ENCODE measurements at places on chromosomes 16 and 17. TPM values are rescaled to one million over a fixed set of nuclear protein-coding genes. Genes with fewer than 3 reads are reported as not detected.

DNA sequence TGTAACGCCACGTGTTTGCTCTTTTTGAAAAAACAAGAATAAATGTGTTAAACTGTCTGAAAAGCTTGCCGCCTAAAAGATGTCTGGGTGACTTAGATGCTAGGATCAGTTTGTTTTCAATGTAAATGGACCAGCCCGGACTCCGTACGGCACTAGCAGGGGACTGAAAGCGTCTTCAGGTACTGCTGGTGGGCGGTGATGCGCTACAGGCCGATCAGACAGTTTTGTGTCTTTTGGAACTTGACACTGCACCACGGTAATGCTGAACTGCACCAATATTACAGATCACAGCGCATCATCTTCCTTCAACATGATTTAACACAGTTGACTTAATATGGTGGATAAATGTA, 727 bp upstream of the MBTPS1 start:
- no peak for DNase-seq

Gene ABCA3
- 1.1 TPM for total RNA-seq

DNA sequence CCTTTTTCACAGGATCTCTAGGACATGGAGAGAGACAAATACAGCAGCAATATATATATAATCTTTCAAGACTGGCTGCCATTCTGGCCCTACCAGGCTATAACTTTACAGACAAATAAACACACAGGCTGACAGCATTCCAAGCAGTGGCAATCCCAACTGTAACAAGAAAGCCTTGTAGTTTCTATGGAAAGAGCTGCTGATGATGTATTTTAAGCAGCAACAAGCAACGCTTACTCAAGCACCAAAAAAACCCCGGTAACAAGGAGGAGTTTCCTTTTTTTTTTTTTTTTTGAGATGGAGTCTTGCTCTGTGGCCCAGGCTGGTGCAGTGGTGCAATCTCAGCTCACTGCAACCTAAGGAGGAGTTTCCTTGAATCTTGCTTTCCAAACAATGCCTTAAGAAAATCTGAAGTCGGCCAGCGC, 23.2 kb downstream of the LSM12 start:
- no peak for DNase-seq

DNA sequence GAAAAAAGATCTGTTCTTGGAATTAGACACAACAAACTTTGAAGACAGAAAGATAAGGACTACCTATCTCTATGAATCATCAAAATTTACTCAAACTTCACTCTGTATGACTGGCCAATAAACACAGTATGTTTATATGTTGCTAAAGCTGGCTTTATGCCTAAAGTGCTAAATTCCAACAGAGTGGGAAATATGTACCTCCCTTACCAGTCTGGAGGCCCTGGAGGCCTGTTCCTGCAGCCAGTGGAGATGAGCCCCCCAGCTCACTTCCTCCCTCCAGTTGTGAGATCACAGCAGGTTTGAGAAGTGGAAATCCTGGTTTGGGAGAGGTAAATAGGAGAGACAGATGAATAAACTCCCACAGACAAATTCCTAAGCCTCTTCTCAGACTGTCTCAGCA, 9.0 kb downstream of the ZNF23 start:
- no peak for DNase-seq

DNA sequence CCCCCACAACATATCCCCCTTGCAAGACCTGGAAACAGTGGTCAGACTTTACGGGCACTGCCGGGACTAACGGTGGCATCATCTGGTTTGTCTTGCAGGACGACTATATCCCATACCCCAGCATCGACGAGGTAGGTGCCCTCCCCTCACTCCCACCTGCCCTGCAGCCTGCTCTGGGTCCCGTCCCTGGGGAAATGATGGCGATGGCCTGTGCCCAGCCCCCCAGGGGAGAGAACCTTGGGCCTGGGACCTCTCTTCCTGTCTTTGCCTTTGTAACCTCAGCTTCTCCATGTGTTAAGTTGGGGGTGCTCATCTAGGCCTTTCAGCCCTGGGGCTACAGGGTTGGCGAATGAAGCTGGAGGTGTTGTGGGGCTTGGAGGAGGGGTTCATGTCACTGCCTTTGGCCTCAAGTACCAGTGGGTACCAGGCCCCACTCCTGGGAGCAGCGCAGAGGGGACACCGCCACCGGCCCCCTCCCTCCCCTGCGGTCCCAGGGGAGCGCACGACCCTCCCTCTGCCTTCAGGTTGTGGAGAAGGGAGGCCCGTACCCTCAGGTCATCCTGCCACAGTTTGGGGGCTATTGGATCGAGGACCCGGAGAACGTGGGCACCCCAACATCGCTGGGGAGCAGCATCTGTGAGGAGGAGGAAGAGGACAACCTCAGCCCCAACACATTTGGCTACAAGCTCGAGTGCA, 99.9 kb downstream of the OR1D5 start:
- DNase-seq = no peak

DNA sequence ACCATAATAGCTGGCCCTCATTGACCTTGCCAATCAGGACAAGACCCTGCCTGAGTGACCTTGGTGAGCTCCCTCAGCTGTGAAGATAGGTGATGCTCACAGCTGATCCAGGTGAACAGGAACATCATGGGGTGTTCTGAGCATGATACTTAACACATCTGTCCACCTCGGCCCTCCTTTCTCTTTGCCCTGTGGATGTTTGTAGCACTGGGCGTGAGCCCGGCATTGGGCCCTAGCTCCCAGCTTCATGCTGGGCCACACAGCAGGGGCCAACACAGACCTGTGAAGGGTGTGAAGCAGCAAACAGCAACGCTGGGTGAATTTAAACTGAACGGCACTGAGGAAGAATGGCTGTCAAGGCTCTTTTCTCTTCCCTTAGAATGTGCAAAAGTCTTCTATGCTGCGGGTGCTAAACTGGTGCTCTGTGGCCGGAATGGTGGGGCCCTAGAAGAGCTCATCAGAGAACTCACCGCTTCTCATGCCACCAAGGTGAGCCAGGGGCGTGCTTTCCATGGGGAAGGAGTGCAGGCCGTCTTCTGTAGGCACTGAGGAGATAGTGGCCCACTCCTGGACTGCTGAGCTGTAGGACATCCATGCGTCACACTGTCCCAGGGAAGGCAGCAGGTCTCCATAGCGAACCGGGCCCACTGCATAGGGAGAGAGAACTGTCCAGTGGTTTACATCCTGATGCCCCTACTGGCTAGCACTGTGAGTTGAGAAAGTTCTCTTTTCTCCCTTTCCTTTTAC, 35.9 kb downstream of the TMEM11 start:
- DNase-seq = no peak

Gene EVI2B
- not detected for total RNA-seq

DNA sequence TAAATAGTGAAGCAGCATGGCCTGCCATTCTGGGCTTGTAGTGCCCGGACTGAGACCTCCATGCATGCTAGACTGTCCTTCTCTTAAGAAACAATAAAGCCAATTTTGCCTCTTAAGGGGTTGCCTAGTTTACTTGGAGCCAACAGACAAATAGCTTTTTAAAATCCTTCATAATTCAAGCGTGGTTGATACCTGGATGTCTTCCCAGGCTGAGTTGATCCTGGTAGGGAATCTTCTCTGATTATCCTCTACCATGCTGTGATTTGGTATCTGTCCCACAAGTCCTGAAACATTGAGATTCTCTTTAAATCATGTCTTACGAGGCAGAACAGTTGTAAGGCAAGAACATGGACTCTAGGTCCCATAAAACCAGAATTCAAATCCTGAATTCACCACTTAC, 359.6 kb upstream of the CCL2 start:
- DNase-seq = no peak

GRCh38 chr16:17448640-17449638, 21.8 kb downstream of the XYLT1 start:
- no peak for DNase-seq

DNA sequence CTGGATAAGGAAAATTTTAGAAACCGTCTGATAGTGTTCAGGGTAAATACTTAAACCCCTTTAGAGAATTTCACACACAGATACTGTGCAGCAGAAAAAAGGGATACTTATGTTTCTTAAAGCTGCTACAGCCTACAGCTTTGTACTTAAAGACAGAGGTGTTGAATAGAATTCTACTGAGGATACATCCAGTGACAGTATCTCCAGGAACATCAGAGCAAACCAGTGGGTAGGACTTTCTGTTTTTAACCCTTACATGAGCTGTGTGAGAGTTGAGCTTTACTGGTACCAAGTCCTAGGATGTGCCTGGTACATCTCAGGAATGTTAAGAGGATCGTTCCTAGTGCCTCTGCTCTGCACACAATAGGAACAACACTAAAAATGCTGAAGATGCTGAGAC, 191.5 kb downstream of the FTO start:
- no peak for DNase-seq

GRCh38 chr16:57278494-57278893, 6.0 kb downstream of the PLLP start:
- DNase-seq = no peak

DNA sequence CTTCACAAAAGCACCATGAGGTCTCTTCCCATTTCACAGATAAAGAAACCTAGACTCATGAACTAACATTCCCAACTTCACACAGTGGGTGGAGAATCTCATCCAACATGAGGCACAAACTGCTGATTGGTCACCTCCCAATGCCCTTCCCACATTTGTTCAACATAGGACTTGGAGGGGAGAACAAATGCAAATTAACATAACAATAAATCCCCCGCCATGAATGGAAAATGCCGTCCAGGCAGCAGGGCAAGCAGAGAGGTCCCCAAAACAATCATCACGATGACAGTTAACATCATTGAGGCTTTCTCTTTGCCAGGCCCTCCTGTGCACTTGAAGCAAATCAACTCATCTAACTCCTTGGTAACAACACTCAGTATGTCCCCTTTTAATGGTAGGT, 185.3 kb downstream of the TMEM132E start:
- no peak for DNase-seq

DNA sequence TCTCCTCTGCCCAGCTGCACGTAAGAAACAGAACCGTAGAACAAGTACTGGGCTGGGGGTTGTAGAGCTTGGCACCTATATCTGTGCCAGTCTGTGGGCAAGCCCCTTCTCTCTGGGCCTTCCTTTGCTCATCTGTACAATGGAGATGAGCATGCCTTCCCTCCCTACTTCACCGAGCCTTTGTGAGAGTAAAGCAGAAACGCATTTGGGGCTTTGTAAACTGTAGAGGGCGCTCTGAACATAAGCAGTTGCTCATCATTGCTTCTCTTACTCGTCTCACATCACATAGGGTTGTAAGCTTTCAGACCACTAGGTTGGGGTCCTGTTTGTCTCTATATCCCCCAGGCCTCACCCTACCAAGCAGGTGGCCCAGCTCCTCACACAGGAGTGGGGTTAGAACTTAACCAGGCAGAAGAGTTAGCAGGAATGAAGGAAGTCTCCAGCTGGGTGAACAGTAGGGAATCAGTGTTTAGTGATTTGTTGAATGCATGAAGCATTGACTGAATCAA, 15.1 kb downstream of the SAMD14 start:
- no peak for DNase-seq

Gene RNPS1
- 133 TPM for total RNA-seq

DNA sequence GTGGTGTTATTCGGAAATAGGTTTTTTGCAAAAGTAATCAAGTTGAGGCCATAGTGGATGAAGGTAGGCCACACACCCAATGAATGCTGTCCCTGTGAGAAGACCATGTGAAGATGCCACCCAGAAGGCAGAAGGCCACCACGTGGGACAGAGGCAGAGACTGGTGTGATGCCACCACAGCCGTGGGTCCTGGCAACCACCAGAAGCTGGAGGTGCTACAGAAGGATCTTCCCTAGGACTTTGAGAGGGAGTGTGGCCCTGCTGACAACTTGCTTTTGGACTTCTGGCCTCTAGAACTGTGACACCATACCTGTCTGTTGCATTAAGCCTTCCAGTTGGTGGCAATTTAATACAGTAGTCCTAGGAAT, 49.3 kb downstream of the RMI2 start:
- DNase-seq = no peak

DNA sequence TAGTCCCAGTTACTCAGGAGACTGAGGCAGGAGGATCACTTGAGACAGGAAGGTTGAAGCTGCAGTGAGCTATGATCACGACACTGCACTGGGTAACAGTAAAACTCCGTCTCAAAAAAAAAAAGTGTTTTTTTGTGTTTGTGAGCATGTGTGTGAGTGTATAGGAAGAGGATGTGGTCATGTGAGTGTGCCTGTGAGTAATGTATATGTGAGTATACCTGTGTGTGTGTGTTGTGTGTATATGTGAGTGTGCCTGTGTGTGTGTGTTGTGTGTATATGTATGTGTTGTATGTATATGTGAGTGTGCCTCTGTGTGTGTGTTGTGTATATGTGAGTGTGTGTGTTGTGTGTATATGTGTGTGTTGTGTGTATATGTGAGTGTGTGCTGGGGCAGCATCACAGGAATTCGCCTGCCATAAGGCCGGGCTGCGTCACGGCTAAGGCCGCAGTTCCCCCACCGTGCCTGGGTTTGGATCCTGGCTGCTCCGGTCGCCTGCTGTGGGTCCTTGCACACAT, 21.4 kb upstream of the NPTX1 start:
- DNase-seq = no peak
